ENCODE measurements at places on chromosomes 5 and 9.
A peak's percentile ranks its signal among the peaks of the same experiment; 100 is the strongest.

DNA sequence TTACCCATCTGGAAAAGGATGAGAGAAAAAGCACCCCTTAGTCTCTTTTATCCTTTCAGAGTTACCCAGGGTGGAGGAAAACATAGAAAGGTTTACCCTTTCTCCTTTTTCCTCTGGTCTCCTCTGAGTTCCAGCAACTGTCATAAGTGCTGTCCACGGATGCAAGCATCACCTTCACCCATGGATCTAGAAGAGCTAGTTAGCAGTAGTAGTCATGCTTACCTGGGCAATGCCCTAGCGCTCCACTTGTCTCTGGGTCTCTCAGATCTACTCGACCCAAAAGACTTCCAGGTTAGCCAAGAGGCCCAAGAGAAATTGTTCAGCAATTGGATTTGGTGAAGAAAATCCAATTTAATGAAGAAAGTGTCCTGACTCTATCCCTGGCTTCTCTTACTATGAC, 656.2 kb upstream of the PTPRD start:
- no peak for DNase-seq

DNA sequence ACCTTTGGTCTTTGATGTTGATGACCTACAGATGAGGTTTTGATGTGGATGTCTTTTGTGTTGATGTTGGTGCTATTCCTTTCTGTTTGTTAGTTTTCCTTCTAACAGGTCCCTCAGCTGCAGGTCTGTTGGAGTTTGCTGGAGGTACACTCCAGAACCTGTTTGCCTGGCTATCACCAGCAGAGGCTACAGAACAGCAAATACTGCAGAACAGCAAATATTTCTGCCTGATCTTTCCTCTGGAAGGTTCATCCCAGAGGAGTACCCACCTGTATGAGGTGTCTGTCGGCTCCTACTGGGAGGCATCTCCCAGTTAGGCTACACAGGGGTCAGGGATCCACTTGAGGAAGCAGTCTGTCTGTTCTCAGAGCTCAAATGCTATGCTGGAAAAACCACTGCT, 694.5 kb upstream of the CDH6 start:
- peak; percentile 59 for DNase-seq

- no peak for DNase-seq
Observed at GRCh38 chr9:18890372-18890771, 142.6 kb downstream of the SAXO1 start.

GRCh38 chr9:126853667-126854066, 6.8 kb upstream of the ZBTB34 start:
- DNase-seq, result no peak

DNA sequence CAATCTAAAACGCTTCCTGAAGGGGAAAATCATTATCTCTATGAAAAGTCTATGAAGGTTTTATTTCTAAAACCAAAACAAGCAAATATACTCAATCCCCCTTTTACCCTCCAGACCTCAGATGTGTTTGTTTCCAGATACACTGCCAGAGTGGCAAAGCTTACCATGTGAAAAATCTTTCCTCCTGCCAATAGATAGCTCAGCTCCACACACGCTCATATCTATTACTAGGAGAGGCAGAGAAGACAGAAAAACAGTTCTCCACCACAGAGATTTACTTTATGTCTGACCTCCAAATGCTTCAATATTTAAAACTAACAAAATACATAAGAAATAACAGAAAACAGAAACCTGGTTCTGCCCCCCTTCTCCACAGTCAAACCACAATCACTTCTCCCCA, 7.0 kb downstream of the IRX2 start:
- no peak for DNase-seq

DNA sequence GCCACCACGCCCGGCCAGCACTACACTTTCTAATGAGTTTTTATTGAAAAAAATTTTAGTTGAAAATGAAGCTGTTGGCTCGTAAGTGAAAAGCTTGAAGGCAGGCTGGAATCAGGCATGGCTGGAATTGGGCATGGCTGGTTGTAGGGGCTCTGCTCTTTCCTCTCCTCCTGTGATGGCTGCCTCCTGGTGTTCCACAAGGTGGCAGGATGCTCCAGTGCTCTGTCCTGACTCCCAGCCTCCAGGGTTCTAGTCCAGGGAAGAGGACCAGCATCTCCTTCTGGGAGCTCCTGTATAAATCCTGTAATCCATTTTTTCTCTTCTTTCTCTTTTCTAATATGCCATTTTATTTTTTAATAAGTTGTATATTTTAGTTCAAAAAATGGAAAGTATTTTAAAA, 57.2 kb upstream of the DHFR start:
- DNase-seq, result no peak

GRCh38 chr9:23551311-23551721, 274.7 kb downstream of the ELAVL2 start:
- DNase-seq, result no peak

DNA sequence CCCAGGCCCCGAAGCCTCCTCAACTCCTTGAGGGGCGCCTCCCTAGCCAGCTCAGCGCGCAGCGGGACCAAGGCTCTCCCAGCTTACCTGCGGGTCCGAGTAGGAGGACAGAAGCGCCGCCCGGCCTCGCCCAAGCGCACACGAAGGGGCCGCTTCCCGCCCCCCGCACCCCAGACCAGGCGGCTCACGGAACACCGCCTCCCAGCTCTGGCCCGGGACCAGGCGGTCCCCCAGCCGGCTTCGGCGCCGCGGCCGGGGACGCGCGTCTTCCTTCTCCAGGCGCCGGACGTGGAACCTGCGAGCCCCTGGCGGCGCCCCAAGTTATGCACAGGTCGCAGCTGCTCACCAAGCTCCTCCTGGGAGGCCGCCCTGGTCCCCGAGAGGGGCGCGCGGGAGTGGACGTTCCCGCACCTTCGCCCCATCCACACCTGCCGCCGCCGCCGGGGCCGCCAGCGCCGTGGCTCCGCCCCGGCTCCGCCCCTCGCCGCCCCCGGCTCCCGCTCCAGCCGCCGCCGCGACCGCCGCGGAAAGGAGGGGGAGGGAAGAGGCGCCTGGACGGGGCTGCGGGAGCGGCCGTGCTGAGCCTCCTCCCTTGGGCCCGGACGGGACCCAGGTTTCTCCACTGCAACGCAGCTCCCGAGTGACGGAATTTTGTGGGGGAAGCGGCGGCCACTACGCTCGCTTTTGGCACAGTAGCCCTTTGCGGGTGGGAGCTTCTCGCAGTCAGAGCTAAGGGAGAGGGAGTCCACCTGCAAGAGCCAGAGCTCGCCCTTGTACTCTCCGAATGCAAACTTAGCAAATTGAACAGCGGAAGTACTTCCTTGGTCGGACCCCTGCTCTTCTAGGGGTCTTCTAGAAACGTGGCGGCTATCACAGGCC, 77.5 kb upstream of the IFNE start:
- no peak for DNase-seq

DNA sequence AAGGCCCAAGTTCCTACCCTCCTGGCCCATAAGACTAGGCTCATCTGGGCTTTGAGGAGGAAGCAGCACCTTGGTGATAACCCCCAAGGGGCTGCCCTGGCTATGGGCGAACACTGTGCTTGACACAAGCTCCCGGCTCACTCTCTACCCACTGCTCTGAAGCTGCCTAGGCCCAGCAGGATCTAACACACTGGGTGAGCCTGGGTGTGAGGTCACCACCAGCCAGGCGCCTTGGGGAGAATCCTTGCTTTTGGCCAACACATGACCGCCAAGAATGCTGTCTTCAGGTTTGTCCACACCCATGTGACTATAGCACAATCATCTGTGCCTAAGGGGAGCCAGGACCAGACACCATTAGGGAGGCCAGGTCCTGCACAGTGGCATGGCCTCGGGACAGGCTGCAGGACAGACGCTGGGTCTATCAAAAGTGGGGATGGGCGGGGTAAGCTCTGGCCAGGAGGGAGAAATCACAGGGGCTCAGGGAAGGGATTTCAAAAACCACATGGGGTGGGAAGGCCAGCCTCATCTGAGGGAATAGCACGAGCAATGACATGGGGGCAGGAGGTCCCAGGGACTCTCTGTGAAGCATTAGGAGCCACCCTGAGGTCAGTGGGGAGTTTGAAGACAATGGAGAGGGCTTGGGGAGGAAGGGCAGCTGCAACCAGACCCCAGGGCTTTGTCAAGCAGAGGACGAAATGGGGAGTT, 29.6 kb downstream of the BICD2 start:
- DNase-seq, result no peak

GRCh38 chr5:152511120-152511519, 106.0 kb upstream of the NMUR2 start:
- DNase-seq, result no peak

- DNase-seq, result no peak
Observed at GRCh38 chr5:139232147-139232724, 34.1 kb upstream of the SIL1 start.

- no peak for DNase-seq
Observed at GRCh38 chr5:32058101-32058500, 116.0 kb downstream of the GOLPH3 start.

DNA sequence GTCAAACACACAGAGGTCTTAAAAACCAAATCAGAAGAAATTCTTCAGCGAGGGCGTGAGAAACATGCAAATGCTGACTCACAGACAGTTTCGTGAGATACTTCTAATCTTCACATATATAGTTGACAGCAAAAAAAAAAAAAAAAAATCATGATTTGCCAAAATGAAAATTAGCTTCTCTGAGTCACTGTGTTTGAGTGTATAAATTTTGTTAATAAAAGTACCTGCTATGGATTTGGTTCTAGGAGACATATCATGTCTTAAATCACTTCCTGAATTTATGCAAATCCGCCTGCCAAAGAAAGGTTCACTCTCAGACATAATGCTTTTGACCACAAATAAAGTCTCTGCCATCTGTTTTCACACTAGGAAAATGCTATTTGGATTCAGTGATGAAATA, 114.3 kb downstream of the SLC1A3 start:
- DNase-seq, result no peak

DNA sequence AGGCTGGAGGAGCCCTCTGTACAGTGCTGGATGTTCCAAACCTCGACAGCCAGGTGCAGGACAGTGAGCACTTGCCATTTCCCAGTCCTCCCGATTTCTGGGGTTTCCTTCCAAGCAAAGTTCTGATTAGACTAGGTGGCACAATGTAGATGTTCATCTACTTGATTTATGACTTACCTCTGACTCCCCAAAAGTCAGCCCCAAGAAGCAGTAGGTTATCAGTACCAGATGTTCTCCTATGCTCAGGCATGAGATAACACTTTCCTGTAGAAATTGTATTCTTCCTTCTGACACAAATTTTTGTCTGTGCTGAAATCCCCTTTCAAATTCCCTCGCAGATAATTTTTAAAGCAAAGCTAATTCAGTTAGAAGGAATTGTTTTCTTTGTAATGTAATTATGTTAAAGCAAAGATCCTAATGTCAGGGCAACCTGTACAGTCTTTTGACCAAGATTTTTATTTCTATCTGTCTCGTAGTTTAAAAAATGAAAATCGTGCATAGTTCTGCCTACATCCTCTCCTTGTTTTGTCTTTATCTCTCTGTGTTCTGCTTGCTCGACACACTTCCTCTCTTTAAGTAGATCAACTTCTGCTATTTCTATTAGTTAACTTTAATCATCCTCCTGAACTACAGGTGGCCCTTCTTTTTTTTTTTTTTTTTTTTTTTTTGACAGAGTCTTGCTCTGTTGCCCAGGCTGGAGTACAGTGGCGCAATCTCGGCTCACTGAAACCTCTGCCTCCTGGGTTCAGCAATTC, 102.4 kb upstream of the PJA2 start:
- DNase-seq, result no peak

DNA sequence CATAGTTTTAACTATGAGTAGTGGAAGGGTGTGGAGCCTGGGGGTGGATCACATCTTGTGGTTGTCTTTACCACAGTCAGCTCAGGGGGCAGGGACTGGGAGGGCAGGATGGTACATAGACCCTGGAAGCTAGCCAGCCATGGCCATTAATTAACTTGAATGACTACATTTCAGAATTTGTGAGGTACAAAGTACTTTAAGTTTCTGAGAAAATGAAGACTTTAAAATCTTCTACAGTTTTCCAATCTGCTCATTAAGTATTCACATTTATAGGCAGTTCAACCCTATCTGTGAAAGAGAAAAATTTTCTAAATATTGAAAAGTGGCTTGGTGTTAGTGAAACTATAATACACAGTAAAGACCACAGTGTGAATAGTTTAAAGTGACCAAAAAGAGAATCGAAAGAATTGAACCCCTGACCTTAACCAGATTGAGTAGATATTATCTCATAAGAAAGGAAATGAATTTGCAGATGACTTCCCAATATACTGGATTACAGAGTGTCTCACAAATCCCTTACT, 234.2 kb upstream of the MEF2C start:
- no peak for DNase-seq

DNA sequence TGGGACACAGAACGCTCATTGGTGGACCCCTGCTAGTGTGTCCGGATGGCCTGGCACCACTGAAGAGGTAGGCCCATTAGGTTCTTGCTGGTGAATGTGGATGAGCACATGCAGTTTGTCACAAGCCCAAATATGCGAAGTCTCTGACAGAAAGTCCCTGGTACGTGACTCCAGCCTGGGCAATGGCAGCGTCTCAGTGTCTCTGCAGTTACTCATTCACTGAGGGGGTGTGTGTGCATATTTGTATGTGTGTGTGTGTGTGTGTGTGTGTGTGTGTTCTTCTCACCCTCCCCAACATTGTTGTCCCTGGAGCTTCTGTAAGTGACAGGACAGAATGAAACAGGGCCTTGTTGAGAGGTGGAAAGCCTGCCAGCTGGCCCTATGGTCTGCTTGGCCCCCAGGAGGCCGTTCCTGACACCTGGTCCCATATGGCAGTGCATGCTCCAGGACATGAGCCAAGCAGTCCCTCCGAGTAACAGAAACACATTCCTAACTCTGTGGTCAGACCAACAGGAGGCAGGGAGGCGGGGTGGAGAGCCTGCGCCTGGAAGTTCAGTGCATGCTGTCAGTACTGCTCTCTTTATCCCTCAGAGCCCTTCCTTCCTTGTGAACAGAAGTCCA, 169.9 kb downstream of the SLC28A3 start:
- DNase-seq, result no peak

DNA sequence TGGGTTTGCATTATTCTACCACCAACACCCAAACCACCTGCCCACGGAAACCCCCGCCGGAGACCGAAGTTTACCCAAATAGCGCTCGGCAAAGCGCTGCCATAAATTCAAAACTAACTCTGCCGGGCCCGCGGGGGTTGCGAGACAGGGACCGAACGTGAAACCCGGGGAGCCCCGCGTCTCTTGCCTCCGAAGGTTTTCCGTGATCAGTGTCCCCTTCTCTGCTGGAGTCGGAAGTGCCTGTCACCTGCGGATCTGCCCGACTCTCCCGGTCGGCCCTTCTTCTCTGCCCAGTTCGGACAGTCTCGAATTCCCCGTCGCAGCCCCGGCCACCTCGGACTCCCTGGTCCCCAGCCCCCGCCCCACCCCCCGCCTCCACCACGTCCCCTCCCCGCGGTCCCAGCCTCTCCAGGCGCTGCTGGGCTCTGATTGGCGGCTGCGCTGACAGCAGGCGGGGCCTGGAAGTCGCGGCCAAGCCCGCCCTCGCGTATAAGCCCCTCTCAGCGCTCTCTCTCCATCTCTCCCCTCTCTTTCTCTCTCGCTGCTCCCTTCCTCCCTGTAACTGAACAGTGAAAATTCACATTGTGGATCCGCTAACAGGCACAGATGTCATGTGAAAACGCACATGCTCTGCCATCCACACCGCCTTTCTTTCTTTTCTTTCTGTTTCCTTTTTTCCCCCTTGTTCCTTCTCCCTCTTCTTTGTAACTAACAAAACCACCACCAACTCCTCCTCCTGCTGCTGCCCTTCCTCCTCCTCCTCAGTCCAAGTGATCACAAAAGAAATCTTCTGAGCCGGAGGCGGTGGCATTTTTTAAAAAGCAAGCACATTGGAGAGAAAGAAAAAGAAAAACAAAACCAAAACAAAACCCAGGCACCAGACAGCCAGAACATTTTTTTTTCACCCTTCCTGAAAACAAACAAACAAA, at the start of gene RORB:
TSS of gene RORB (plus strand) at position 517 of the 929 bp plus-strand sequence. CDS start 642 bp downstream, outside the sequence.
- DNase-seq, result no peak

GRCh38 chr9:82273121-82273520, 284.5 kb downstream of the SPATA31D1 start:
- no peak for DNase-seq

GRCh38 chr9:109681301-109681700, 98.7 kb upstream of the PALM2AKAP2 start:
- DNase-seq, result no peak

Data from LNCaP clone FGC (cell line).